ENCODE measurements at places on chromosomes 16 and 17. TPM values are rescaled to one million over a fixed set of nuclear protein-coding genes. Genes with fewer than 3 reads are reported as not detected.

DNA sequence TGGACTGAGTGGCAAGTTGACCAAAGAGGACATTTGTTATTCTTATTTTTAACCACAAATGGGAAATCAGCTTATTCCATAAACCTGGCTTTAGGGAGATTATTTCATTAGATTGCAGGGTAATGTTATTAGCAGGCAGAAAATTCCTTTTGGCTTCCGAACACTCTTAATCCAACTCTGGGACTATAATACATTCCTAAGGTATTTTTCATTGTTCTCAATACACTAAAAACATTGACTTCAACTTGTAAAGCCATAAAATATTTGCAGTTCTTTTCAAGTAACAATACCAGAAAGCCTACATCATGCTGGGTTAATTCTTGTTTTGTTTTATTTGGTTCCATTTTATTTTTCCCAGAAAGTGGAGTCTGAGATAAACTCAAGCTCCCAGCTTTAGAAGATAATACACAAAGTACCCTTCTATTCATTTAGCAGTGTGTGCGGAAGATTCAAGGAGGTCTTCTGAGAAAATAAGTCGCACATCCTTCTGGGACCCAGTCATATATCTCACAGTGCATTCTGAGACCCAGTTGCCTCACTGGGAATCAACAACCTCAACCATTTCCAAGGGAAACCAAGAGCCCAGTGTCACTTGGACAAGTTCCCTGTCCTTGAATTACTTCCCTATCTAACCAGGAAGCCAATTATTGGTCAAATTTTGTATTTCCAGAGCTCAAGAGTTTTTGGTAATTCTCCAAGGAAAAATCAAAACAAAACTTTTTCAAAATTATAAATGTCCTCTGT, 389.6 kb upstream of the DYNLRB2 start:
- DNase-seq = no peak

DNA sequence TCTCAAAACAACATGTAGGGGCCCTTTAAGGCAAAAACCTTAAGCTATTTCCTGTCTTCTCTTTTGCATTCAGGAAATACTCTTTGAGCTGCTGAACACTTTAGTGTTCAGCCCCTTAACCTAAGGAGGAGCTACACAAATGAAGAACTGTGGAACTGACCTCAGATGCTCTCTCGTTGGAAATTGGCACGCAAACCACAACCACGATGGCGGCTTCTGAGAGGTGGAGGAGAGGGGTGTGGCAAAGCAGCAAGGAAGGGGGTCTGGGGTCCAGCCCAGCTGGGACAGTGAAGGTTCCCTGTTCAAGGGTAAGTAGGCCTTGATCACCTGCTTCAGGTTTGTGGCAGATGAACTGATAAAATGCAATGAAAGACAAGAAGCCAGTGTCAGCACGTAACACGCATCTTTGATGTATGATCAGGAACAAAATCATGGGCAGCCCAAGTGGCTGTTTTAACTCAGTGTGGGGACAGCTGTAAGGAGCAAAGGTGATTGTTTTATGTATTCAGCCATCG, 291.6 kb upstream of the TNRC6C start:
- no peak for DNase-seq

GRCh38 chr16:69463876-69464275, 39.5 kb downstream of the CYB5B start:
- no peak for DNase-seq

Gene LRRC37A3
- polyA plus RNA-seq = 1.1 TPM

Gene KRT36
- not detected for polyA plus RNA-seq
